ENCODE measurements at places on chromosomes 3 and 15. TPM values are rescaled to one million over a fixed set of nuclear protein-coding genes. Genes with fewer than 3 reads are reported as not detected.

Gene CPNE9
- polyA plus RNA-seq, result not detected

- DNase-seq, result no peak
Measured at GRCh38 chr3:190053919-190054672, 66.6 kb downstream of the P3H2 start.

DNA sequence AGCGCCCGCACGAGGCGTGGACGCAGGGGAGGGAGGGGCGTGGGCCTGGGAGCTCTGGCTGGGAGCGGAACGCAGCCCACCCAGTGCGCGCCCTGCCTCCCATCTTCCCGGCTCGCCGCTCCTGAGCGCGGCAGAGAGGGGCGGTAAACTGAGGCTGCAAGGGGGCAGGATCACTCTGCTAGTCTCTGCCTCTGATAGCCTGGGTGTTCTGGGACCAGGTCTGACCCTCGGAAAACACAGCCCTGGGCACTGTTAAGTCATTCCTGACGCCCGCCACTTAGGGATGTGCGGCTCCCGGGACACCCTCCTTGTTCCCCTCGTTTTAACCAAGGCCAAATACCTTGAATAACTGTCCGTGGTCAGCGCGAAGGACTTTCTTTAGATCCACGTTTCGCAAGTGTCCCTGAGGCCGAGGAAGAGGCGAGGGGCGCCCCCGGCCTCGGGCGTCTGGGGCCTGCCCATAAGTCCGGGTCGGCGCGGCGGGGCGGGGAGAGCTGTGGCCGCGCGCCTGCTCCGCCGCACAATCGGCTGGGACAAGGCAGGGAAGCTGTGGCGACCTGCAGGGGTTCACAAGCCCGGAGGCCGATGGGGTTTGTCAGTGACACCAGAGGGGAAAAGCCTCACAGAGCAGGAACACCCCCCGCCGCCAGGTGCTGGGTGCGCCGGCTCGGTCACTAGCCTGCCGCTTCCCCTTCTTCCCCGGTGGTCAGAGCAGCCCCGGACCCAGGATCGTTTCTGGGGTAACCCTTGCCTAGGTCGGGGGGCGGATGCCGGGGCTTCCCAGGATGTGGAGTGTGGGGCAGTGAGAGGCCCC, 1.5 kb downstream of the ITPKA start:
- DNase-seq, result no peak

GRCh38 chr15:76168237-76168984, 108.6 kb downstream of the TMEM266 start:
- DNase-seq, result no peak

DNA sequence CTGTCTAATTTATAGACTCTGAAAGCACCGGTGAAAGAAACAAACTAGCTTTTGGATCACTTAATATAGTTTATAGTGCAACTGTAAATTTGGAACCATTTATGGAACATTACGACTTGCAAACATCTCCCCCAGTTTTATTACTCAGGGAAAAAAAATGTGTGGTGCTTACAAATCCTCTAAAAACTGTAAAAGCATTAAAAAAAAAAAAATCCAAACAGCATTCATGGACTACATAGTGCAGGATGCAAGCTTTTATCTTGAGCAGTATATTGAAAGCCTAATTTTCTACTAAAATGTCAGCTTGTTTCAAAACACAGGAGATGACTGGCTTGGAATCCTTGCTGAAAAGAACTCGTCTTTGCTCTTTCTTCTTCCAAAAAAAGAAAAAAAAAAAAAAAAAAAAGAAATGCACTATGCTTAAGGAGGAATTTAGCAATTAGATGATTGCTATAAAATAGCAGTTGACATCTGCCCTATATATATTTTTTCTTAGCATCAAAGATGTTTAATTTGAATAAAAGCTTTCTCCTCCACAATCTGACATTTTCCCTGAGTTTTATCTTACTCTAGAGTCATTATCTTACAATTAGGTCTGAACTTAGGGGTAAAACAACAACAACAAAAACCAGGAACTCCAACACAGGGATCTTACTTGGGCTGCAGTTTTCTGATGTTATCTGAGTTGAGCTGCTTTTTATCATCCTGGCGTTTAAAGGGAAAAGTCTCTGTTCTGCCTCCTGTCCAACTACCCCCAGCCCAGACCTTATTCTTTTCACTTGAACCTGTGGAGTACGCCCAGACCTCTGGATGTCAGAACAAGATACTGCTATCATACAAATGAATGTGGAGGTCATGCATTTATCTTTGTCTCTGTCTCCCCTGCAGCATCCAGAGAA, 62.6 kb upstream of the PDZRN3 start:
- no peak for DNase-seq

GRCh38 chr3:9622438-9622837, 26.9 kb upstream of the MTMR14 start:
- DNase-seq, result no peak

GRCh38 chr3:30084316-30084715, 522.1 kb upstream of the TGFBR2 start:
- peak; percentile 14 for DNase-seq

GRCh38 chr3:16290007-16290826, 25.2 kb downstream of the OXNAD1 start:
- DNase-seq, result peak; percentile 26

Gene ROPN1
- not detected for polyA plus RNA-seq

GRCh38 chr3:183817639-183818038, 7.7 kb downstream of the MAP6D1 start:
- DNase-seq, result no peak

DNA sequence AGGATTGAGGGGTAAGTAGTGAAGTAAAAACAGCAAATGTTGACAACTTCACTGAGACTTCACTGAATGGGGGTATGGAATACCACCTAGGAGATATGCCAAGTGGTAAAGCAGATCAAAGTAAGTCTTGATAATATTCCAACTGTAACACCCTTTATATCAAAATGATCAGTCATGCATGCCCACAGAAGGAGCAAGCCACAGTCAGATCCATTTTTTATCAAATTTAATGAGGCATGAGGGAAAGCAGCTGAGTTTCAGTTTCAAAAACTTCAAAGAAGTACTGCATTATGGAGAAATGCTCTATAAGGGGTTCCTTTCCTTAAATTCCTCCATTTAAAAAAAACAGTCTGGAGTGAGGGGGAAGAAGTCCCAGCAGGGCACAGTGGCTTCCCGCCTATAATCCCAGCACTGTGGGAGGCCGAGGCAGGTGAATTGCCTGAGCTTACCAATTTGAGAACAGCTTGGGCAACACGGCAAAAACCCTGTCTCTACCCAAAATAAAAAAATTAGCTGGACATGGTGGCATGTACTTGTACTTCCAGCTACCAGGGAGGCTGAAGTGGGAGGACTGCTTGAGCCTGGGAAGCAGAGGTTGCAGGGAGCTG, 56.9 kb downstream of the TJP1 start:
- DNase-seq, result no peak

DNA sequence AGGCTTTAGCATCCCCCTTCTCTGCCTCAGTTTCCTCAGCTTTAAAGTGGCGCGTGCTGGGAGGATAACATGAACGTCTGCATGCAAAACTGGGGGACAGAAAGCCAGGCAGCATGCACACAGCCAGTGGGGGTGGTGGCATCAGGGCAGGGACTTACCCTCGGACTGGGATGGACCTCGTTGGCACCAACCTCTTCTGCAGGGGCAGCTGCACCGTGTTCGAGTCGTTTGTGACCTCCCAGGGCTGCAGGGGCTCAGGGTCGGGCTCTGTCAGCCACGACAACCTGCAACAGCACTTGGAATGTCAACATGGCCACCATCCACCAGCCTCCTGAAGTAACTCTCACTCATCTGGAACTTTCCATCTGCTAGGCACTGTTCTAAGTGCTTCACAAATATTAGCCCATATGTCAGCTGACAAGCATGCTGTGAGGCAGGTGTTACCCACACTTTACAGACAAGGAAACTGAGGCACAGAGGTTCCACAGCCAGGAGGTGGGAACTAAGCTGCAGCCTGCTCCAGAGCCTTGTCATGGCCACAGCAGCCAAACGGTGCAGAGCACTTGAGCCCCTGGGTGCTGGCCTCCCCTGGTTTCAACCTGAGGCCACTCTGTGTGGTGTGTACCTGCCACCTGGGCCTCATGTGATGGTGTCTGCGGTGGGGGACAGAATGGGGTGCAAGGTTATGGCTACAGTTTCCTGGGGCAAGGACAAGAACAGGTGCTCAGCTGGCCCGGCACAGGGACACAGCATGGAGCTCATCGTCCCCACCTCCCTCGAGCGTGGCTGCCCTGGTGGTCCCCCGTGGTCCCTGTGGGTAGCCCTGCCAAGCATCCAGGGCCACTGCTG, 6.7 kb downstream of the C3orf22 start:
- no peak for DNase-seq

DNA sequence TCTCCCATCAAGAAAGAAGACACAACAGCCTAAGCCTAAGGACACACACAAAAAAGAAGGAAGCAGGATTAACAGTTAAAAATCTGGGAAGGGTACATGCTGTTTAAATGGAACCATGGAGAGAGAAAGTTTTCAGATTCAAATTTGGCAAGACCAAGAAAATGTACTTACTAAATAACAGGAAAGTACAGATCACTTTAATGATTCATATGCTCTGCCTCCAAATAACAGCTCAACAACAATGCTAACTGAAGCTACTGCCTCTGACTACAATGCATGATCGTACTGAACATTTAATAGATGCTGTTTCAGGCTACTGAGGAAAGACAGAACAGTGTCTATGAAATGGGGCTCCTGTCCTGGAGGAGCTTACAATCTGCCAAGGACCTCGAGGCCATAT, 8.4 kb upstream of the NMB start:
- DNase-seq, result no peak

DNA sequence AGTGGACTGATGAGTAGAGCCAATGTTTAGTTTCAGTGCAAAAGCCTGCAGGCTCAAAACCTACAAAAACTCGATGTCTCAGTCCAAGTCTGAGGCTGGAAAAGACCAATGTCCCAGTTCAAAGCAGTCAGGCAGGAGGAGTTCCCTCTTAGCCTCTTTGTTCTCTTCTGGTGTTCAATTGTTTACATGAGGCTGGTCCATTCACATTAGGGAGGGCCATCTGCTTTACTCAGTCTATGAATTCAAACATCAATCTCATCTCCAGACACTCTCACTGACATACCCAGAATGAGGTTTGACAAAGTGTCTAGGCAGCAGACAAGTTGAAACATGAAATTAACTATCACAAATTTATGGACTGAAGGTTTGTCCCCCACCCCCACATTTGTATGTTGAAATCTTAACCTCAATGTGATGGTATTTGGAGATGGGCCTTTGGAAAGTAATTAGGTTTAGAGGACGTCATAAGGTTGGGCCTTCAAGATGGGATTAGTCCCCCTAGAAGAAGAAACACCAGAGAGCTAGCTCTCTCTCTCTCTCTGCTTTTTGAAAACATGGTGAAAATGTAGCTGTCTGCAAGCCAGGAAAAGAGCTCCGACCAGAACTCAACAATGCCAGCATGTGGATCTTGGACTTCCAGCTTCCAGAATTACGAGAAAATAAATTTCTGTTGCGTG, 438.5 kb upstream of the RGMA start:
- no peak for DNase-seq

- no peak for DNase-seq
Measured at GRCh38 chr15:97604677-97605076, 355.8 kb upstream of the ARRDC4 start.

Gene RETNLB
- polyA plus RNA-seq, result not detected

DNA sequence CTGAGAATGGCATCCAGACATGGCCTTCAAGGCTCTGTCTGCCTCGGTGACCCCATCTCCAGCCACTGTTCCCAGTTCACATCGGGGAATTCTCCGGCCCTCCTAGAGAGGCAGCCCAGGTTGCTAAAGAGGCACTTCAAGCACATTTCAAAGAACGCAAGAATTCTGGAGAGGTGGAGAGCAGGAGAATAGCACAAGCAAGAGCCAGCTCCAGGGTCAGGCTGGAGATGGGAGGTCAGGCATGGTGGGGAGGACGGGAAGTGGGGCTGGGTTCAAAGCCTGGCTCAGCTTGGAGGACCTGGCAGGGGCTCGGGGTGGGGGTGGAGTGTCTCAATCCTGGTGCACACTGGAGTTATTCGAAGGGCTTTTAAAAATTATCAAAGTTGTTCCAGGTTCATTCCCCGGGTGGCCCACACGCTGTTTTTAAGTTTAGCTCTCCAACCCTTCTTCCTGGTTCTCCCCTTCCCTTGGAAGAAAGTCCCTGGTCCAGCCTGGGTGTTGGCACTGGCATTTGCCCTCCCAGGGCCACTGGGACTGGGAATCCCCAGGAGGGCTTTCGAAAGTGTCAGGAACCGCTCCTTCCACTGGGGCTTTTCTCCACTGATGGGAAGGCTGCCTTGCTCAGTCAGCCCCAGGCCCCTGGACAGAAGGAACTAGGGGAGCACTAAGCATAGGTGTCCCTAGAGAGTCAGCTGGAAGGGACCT, 35.8 kb downstream of the ZNF710 start:
- DNase-seq, result no peak

DNA sequence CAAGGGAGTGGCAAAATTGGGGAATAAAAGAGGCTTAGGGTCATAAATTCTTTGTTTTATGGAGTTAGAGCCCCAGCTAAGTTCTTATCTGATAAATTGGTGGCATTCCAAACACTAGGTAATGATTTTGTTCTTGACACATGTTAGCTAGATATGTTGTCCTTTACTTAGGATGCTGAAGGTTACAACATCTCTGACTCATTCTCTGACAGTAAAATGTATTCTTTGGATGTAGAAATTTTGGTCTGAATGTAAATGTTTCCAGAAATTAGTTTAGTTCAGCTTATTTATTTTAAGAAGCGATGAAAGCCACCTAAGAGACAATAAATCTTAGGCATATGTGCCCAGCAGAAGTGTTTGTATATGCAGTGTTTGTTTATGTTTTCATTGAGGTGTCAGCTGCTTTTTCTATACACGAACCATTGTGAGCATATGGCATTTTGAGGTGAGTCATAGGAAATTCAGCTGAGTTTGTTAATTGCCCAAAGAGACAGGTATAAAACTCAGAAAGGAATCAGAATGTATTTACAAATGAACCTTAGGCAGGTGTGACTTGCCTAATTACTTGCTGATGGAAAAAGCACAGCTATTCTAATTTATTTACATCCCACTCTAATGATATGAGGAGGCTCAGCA, 247.7 kb downstream of the AGBL1 start:
- no peak for DNase-seq

- DNase-seq, result no peak
Measured at GRCh38 chr15:38975282-38975990, 410.8 kb upstream of the RASGRP1 start.

Gene ACP3
- polyA plus RNA-seq, result 76.8 TPM

Gene FURIN
- 42.8 TPM for polyA plus RNA-seq

DNA sequence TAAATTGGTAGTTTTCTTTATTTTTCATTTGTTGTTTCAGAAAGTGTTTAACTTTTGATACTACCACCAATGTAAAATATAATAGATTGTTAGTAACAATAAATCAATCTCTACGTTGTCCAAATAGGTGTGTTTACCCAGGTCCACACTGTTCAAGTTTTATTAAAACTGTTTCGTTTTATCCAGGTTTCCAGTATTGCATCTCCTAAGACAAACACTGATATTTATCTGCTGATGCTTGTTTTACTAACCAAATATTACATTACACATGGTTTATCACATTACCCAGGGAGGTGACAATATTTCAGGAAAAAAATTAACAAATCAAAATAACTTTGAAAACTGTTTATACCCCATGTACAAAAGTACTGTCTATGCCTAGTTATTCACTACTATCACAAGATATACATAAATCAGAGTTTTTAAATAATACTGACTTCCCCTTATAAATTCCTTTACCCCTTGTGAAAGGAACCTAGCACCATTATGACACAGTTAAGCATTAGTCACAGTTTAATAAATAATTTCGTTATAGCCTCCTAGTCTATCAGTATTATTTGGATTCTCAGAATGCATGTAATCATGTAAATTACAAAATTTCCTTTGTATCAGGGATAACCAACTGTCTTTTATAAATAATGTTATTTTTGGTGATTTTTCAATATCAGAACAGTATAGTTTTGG, 205.3 kb downstream of the ZBTB20 start:
- no peak for DNase-seq

Gene CDHR4
- polyA plus RNA-seq, result not detected

Gene RARRES1
- 24.0 TPM for polyA plus RNA-seq
